Thoracic aorta endothelial cell (primary cell): ENCODE measurements at places on chromosomes 1 and 21. TPM values are rescaled to one million over a fixed set of nuclear protein-coding genes. Genes with fewer than 3 reads are reported as not detected.

Gene MAGOH
- 45.5 and 50.3 TPM in 2 replicates for total RNA-seq

Gene SMCP
- not detected in 2 replicates for total RNA-seq

Gene PIK3R3
- total RNA-seq, result 13.2 and 13.7 TPM in 2 replicates

Gene OR6K3
- total RNA-seq, result not detected in 2 replicates

Gene WNT2B
- total RNA-seq, result 3.1 and 3.4 TPM in 2 replicates

Gene CD52
- not detected in 2 replicates for total RNA-seq

Gene FAAH
- total RNA-seq, result 0.27 and 0.50 TPM in 2 replicates

Gene CRP
- 0.29 TPM in 1 of 2 replicates, not detected in the other for total RNA-seq

Gene CLDN17
- not detected in 2 replicates for total RNA-seq

Gene PCSK9
- total RNA-seq, result 0.07 TPM in 1 of 2 replicates, not detected in the other

Gene EVA1C
- total RNA-seq, result 34.9 and 38.8 TPM in 2 replicates

Gene GRHL3
- total RNA-seq, result not detected in 2 replicates

Gene CRABP2
- 0.72 and 1.2 TPM in 2 replicates for total RNA-seq

Gene ERVH48-1
- total RNA-seq, result not detected in 2 replicates

Gene CYP4A11
- total RNA-seq, result not detected in 2 replicates

Gene KRTAP19-3
- not detected in 2 replicates for total RNA-seq

Gene RUNX3
- not detected in 2 replicates for total RNA-seq

Gene GJA4
- total RNA-seq, result 11.4 and 35.9 TPM in 2 replicates

Gene OR10Z1
- not detected in 2 replicates for total RNA-seq

Gene C1QC
- not detected in 2 replicates for total RNA-seq

Gene PTGER3
- total RNA-seq, result 0.07 and 0.13 TPM in 2 replicates

Gene VCAM1
- 7.1 and 10.4 TPM in 2 replicates for total RNA-seq

Gene FLG2
- not detected in 2 replicates for total RNA-seq

Gene TMEM222
- 23.9 and 25.7 TPM in 2 replicates for total RNA-seq

Gene ZNF644
- total RNA-seq, result 94.3 and 103 TPM in 2 replicates

Gene RPS6KC1
- 31.2 and 32.6 TPM in 2 replicates for total RNA-seq

Gene AMY1B
- not detected in 2 replicates for total RNA-seq

Gene FCRL4
- total RNA-seq, result not detected in 2 replicates

Gene CLCNKA
- total RNA-seq, result not detected in 2 replicates

Gene GRIK3
- not detected in 2 replicates for total RNA-seq

Gene OLIG2
- total RNA-seq, result not detected in 2 replicates

Gene LCE1F
- not detected in 2 replicates for total RNA-seq

Gene COL9A2
- total RNA-seq, result 0.14 and 0.53 TPM in 2 replicates

Gene MANEAL
- total RNA-seq, result 0.43 and 0.93 TPM in 2 replicates

Gene MROH7
- under 0.01 and 0.14 TPM in 2 replicates for total RNA-seq
